Activated T-helper 17 cell treated with anti-CD3 and anti-CD28 coated beads, Interleukin-2, amount 50 U/mL, for 72 hours (primary cell): ENCODE measurements at places on chromosomes 11 and 22. TPM values are rescaled to one million over a fixed set of nuclear protein-coding genes. Genes with fewer than 3 reads are reported as not detected.
A peak's percentile ranks its signal among the peaks of the same experiment; 100 is the strongest.

KRTAP5-11 gene
- total RNA-seq: not detected

OR51L1 gene
- total RNA-seq: not detected

MUC5AC gene
- not detected for total RNA-seq

CYTH4 gene
- 124 TPM for total RNA-seq

TRIM48 gene
- not detected for total RNA-seq

DNA sequence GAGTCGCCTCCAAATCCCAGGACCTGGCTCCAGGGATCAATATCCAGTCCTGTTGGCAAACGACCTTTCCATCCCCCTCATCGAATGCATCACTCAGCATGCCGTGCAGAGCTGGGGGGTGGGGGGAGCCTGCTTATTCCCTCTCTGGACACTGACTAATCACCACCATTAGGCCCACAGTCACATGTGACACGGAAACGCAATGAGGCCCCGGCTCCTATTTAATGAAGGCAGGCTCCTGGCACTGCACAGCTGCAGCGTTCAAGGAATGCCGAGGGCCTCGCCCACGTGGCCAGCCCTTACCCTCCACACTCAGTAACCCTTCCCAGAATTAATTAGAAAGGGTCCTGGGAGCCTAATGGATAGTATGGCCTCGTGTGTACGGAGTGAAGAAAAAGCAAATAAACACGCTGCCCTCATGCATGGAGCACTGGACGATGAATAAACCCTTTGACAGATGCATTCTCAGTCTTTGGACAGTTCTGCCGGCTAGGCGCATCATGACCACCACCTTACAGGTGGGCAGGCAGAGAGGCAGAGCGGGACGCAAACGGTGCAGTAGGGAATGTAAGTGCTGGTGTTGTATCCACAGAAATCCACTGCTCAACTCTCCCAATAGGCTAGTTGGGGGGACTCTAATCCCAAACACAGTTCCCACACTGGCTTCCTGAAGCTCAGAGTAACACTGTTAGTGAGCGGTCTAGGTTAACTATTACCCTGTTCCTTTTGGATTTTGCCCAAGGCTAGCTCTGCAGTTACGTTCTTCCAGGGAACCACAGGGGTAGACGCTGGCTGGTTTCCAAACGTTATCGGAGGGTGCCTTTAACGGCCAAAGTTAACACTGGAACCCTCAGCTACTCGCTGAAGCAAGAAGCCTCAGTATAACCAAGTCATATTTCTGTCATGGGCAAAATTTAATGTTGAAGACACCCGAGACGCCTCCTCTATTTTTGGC lies 490.1 kb downstream of the OPCML start:
- ATAC-seq: no peak

- peak; percentile 83 for ATAC-seq
Measured at GRCh38 chr11:76770642-76771445, 12.3 kb upstream of the TSKU start.

GRCh38 chr11:283405-284104 lies 5.3 kb downstream of the NLRP6 start:
- ATAC-seq: no peak

DNA sequence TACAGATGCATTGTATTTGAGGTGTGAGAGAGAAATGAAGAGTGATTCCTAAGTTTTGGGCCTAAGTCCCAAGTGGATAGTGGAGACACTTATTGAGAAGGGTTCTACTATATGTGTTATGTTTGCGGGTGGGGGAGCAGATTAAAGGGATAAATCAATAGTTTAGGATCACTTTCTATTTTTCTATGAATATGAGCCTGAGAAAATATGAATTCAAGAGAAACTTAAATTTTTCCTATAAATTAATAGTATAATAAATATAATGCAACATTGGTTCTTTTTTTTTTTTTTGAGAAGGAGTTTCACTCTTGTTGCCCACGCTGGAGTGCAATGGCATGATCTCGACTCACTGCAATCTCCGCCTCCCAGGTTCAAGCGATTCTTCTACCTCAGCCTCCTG lies 31.3 kb downstream of the AMBRA1 start:
- ATAC-seq: no peak

GRCh38 chr11:128896356-128896755 lies 5.2 kb downstream of the KCNJ5 start:
- no peak for ATAC-seq

- ATAC-seq: peak; percentile 77
Measured at GRCh38 chr11:20363500-20364340, at the start of gene HTATIP2. Gene HTATIP2 (plus strand): TSS chr11:20363714. CDS start chr11:20364238, 524 bp downstream.

DNA sequence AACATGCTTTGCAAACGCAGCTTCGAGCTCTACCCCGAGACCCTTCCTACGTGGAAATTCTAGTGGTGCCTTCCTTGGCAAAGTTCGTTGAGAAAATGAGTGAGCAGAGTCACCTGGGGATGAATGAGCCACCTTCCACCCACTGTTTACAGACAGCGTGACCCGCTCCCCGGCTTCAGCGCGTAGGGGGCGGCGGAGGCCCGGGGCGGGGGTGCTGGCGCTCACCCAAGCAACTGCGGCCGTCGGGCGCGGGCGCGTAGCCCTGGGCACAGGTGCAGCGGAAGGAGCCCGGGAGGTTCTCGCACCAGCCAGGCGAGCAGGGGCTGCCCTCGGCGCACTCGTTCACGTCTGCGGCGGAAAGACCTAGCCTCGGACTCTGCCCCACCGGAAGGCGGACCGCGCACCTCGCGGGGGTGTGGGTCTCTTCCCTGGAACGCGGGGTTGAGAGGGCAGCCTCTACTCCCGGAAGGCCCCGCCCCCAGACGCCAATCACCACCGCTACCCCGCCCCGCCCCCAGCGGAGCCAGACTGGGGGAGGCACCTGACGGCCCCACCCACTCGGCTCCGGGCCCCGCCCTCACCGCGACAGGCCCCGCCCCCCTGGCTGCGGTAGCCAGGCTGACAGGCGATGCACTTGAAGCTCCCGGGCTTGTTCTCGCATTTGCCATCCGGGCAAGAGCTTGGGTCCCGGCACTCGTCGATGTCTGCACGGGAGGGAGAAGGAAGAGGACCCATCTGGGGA lies 11.8 kb downstream of the LTBP3 start:
- ATAC-seq: peak; percentile 90

DNA sequence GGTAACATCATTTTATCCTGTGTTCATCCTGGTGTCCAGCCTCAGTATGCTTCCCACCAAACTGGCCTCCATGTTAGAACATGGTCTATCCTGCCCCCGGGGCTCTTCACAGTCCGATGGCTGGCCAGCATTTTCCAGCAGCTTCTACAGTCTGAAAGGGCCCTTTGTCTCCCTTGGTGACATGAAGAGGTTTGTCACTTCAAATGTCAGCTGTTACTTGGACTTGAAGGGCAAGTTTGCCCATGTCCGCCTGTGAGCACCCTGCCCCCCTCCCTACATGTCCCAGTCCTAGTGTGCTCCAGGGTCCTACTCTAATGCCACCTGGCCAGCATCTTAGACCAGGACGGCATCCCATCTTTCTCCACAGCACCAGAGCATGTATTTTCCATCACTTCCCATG lies 24.7 kb downstream of the PATZ1 start:
- no peak for ATAC-seq
